Upper lobe of right lung (tissue), 1 donor: ENCODE measurements at places on chromosomes 13 and 19. TPM values are rescaled to one million over a fixed set of nuclear protein-coding genes. Genes with fewer than 3 reads are reported as not detected.

SHISA2 gene
- total RNA-seq: 26.3 TPM

SLC35E1 gene
- 51.2 TPM for total RNA-seq

DNA sequence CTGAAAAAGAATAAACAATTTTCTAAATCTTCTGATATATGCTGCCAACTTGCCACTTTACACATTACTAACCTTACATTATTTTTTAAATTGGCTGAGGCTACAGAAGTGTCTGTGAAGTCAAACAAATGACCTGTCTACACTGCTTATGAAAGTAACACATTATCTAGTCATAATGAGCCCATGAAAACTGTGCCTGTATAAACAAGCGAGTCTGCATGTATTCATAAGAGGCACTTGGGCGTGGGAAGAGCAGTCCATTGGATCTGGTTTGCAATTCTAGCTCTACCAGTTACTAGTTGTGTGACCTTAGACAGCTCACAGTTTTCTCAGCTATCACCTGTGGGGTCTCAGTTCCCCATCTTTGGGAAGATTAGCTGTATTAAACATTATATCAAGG is 3.1 kb downstream of the VPS36 start:
- peaks cover 4% of the 10 kb centered on the region for H3K36me3 ChIP-seq
- no peak overlapping the region for H3K27ac ChIP-seq
- no peaks in the 10 kb centered on the region for H3K27me3 ChIP-seq
- no peak for DNase-seq
- no peak overlapping the region for H3K4me3 ChIP-seq
- H3K4me1 ChIP-seq: peaks cover 32% of the 10 kb centered on the region

EPS8L1 gene
- 35.6 TPM for total RNA-seq

ZNF730 gene
- 0.81 TPM for total RNA-seq

NTF4 gene
- total RNA-seq: 2.7 TPM

MEIOSIN gene
- total RNA-seq: not detected

DNA sequence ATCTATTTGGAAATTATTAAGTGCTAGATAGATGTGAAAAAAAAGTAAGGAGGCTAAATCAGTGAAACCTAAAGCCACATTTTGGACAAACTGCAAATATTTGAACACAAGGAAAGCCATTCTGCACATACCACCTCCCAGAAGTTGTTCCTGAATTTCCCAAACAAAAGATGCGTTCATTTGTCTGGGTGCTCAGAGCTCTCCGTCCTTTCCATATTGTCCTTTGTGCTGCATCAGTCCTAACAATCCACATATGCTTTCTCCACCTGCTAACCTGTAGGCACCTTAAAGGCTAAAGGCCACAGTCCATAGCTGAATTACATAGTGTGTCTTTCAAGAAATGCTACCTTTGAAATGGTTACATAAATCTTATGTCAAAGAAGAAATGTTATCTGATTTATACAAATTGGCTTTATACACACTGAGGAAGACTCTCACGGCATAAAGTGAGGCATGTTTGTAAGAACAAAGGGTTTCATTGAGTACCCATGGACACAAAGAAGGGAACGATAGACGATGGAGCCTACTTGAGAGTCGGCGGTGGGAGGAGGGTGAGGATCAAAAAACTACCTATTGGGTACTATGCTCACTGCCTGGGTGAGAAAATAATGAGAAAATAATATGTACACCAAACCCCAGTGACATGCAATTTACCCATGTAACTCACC is 182.0 kb downstream of the RGCC start:
- no peak for DNase-seq
- H3K4me1 ChIP-seq: peaks cover 28% of the 10 kb centered on the region
- no peak overlapping the region for H3K4me3 ChIP-seq
- H3K27me3 ChIP-seq: no peaks in the 10 kb centered on the region
- no peaks in the 10 kb centered on the region for H3K36me3 ChIP-seq

PPP5C gene
- 50.0 TPM for total RNA-seq

SPACA4 gene
- 0.98 TPM for total RNA-seq

DNA sequence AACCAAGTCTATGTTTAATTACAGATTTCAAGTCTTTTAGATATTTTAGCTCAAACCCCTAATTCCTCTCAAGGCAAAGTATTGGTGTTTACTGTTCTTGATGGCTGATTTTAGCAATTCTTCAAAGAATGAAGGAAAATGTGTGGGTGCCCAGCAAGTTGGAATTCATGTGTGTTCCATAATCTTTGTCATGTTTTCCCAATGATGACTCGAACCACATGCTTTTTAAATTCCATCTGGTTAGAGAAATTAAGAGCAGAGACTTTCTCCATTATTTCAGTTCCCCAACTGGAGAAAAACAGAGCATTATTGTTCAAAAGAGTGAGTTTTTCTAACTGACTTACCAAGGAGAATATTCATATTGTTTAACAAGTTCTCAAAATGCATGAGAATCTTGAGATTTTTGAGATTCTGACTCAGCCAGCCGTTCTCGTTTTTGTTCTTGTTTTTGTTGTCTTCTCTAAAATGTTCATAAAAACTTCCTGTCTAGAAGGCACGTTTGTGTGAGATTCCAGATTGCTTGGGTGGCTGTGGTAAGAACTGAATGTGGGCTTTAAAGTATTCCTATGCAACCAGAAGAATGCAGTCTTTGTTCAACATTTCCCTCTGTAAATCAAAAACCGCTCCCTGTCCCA is 404.7 kb downstream of the IRS2 start:
- H3K4me1 ChIP-seq: no peaks in the 10 kb centered on the region
- no peak for DNase-seq
- H3K4me3 ChIP-seq: no peak overlapping the region
- H3K27me3 ChIP-seq: no peaks in the 10 kb centered on the region
- H3K27ac ChIP-seq: no peak overlapping the region
